ENCODE measurements at places on chromosomes 12 and 14.

GRCh38 chr12:120684523-120684932 lies 2.4 kb upstream of the MLEC start:
- DNase-seq = no peak

- no peak for DNase-seq
These were observed 162.4 kb upstream of the FSCB start for GRCh38 chr14:44669496-44669895.

- DNase-seq = no peak
These were observed 481.4 kb downstream of the MDGA2 start for GRCh38 chr14:47194055-47194454.

DNA sequence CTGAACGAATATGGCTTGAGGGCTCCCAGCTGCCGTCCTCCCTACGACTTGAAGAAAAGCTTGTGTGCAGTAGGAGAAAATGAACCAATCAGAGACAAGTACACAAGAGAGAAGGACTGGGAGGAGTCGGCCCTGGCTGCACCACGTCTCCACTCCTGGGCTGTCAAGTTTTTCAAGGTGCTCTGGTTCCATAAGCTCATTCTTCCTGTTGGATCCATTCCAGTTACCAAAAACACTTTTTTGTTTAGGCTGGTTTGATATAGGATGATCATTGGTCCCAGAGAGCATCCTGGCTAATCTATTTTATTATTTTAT lies 2.8 kb upstream of the A2ML1 start:
- DNase-seq = no peak

DNA sequence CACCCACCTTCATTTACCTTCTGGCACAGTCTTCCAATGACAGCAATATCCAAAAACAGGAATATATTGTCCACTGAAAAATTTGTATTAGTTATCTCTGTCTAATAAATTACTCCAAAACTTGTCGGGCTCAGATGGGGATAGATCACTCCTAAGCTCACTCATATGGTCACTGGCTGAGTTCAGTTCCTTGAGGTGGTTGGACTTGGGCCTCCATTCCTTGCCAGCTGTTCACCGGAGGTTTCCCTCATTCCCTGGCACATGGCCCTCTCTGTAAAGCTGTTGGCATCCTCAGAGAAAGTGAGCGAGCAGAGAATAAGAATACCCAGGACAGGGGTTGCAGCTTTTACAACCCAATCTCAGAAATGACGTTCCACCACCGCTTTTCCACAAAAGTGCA lies 81.5 kb downstream of the TMTC1 start:
- no peak for DNase-seq

GRCh38 chr14:101905614-101906013 lies 58.8 kb upstream of the DYNC1H1 start:
- no peak for DNase-seq

GRCh38 chr12:16385782-16386646 lies 38.6 kb downstream of the MGST1 start:
- no peak for DNase-seq

Measured in GM18507 (cell line).